Kidney glomerular epithelial cell (primary cell): ENCODE measurements at places on chromosomes 5 and 9.

GRCh38 chr9:20604562-20604961, 17.7 kb downstream of the MLLT3 start:
- no peak for DNase-seq

DNA sequence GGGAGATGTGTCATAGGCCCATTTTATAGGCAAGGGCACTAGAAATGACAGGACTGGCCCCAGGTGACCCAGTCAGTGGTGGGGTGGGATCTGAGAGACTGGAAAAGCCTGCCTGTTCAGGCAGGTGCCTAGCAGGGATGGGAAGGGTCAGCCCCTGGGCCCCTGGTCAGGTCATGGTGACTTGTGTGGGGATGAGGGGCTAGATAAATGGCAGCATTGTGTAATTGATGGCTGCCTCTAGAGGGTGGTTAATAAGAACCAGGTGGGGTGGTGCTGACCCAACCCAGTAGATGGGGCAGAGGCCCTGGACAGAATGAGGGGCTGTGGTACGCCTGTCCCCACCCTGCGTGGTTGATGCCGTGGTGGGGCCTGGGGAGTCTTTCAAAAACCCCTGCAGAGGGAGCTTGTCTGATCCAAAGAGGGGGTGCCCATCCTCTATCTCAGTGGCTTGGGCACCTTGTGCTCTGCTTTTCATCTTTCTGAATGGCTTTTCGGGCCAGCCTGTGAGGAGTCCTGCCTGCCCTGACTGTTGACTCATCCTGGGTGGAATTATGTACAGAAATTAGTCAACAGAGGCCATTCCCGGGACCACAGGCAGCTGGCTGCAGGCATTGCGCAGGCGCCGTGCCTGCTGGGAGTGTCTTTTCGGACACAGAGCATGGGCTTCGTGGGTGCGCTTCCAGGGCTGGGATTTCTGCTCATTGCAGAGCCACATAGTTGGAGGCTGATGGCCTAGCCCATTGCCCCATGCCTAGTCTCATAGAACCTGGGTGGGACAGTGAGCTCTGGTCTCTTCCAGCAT, 93.6 kb upstream of the PITX1 start:
- no peak for DNase-seq

- peak; percentile 68 for DNase-seq
Measured at GRCh38 chr5:173781816-173782670, 106.1 kb upstream of the CPEB4 start.

- DNase-seq, result no peak
Measured at GRCh38 chr9:137305060-137305797, 3.2 kb upstream of the NRARP start.

GRCh38 chr5:142783601-142784341, 13.6 kb downstream of the ARHGAP26 start:
- DNase-seq, result no peak

DNA sequence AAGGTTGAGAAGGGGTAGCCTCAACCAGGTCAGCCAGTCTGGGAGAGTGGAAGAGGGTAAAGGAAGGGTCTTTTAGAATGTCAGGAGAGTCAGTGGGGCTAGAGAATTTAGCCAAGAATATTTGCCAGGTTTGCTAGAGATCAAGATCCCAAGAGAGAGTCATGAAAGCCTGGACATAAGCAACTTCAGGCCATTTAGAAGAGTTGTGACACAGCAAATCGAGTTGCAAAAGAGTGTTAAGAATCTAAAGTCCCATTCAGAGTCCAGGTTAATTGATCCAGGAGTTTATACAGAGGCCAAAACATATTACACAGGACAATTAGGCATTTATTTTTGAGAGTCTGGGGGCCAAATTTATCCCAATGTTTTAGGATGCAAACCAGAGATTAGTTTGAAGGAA, 1260.1 kb upstream of the ACO1 start:
- no peak for DNase-seq

- no peak for DNase-seq
Measured at GRCh38 chr5:107604990-107605389, 65.7 kb downstream of the EFNA5 start.

- peak; percentile 97 for DNase-seq
Measured at GRCh38 chr5:87120518-87121303, 147.0 kb upstream of the RASA1 start.

DNA sequence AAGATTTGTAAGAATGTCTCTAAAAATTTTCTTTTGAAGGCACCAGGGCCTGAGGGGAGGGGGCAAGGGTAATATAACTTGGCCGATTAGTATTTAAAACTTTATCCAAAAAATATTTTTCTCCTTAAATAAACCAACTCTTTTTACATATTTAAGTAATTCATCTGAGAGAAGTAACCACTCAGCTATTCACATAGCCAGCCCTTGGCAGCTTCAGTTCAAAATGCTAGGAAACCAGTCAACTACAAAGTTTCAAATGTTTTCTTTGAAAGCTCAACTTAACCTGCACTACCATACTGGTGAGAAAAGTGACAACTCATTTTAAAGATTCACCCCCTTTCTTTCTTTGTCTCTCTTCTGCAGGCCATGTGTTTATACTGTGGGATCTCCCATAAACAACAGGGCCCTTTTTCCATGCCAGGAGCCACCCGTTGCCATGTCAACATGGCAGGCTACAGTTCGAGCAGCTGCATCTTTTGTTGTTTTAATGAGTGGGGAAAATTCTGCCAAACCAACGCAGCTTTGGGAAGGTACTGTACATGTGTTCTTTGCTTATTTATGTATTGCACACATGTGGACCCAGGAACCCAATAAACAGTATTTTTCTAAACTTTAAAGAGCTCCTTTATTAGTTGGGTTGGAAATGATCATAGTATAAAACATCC, 46.3 kb downstream of the AOPEP start:
- DNase-seq, result no peak

DNA sequence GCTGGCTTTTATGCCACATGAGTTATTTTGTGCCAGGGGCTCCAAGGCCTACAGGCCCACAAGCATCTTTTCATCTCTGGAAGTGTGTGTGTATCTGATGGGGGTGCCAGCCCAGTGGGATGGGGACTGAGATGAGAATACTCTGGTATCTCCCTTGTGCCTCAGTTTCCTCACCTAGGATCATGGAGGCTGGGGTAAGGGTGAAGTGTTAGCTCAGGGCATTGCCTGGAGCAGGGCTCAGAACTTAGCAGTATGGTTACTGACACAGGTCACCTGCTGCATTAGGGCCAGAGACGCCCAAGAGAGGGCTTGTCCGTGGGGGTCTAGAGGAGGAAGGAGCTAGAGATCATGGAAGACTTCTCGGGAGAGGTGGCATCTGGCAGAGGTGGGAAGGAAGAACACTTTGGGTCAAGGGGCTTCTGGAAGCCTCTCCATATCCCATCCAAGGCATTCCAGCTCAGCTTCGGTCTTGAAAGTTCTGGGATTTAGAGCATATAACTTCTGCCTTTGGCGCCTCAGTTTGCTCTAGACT, 742 bp upstream of the WNK2 start:
- DNase-seq, result no peak

GRCh38 chr5:61347080-61347479, 15.0 kb downstream of the ZSWIM6 start:
- no peak for DNase-seq

- no peak for DNase-seq
Measured at GRCh38 chr5:56529666-56530430, 285.5 kb upstream of the MAP3K1 start.

DNA sequence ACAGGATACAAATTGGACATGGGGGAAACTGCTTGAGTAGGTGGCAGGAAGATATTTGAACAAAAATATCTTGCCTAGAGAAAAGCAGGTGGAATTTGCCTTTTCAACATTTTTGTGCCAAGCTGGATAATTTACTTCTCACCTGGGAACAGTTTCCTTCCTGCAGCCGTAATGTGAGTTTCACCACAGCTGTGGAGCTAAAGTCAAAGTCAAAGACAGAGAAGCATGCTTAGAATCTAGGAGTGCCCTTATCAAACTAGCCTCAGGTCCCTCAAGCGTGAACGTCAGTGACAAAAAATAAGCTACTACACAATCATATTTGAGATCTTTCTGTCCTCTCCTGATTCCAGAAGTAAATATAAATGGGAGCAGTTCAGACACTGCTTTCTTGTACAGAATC, 588.9 kb downstream of the MAT2B start:
- no peak for DNase-seq

GRCh38 chr5:148790545-148791333, 35.7 kb upstream of the ADRB2 start:
- no peak for DNase-seq

DNA sequence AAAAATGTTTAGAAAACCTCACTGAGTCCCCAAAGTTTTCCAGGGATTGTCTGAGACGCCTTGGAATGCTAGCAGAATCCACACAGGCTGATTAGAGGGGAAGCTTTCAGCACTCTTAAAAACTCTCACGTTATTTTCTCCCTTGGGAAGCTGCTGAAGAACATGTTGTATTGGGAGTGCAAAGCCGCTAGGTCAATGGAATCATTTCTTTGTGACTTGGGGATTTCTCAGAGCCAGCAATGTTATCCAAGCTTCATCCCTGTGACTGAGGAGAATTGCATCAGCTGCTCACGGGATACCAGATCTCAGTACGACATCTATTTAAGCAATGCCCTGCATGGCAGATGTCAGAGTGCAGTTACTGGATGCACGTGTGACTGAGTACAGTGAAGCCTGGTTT, 426.4 kb upstream of the MPDZ start:
- no peak for DNase-seq

DNA sequence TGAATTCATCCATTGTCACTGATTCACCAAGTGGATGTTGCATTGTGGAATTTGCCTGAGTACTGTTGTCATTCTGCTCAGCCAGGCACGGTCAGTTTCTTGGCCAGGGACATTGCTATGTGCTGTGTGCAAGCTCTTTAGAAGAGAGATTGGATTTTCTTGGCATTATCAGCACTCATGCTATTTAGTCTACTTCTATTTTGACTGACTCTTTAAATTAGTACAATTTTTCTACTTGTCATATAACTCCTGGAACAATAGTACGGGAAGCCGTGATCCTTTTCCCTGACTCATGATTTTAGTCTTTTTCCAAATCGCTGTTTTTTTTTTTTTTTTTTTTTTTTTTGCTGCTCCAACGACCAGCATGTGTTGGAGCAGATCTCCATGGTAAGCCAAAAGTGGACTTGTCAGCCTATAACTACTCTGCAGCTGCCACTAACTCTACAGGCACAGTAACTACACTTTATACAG, 129.7 kb downstream of the CDC42SE2 start:
- peak; percentile 51 for DNase-seq

GRCh38 chr5:154501566-154501965, 23.5 kb upstream of the HAND1 start:
- DNase-seq, result no peak

DNA sequence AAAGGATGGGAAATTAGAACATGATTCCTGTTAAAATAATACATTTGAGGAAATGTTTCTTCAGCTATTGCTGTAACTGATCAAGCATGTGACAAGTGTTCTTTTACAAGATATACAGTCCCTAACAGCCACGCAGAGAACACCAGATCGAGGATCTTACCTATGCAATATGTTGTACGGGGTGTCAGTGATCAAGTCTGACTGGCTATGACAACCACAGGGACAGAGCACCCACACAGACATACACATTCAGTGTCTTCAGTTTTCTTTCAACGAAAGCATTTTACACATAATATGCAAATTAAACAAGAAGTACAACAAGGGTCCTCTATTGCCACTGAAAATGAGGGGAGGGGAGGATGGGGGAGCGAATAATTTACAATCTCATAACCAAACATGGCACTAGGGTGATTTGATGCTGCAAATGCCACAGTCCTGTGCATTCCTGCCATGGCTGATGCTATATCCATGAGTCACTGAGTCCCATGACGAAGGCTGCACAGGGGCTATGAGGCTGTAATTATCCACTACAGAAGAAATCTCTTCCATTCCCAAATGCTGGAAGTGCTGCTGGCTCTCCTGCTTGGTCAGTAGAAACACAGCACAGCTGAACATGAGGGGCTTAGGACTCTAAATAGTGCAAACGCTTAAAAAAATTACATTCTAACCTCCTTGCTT, 118.2 kb downstream of the KLHL3 start:
- DNase-seq, result no peak

- DNase-seq, result no peak
Measured at GRCh38 chr9:114465906-114466900, 39.1 kb downstream of the WHRN start.
